NCI-H187 (cell line): ENCODE measurements at places on chromosomes 3 and 15.

DNA sequence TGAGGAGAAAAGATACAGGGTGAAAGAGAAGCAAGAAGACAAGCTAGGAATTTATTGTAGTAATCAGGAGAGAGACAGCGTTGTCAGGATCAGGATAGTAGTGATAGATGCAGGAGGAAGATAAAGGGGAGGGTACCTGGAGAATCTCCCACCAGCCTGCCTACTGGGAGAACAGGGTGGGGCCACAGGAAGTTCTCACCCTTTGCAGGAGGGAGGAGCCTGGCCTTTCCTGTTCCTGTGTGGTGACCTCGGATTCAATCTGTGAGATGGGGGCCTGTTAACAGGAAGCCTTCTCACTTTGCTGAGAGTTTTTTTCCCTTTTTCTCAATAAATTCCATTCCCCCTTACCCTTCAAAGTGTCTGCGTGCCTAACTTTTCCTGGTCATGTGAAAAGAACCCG, 37.6 kb downstream of the GMPS start:
- DNase-seq, result no peak

DNA sequence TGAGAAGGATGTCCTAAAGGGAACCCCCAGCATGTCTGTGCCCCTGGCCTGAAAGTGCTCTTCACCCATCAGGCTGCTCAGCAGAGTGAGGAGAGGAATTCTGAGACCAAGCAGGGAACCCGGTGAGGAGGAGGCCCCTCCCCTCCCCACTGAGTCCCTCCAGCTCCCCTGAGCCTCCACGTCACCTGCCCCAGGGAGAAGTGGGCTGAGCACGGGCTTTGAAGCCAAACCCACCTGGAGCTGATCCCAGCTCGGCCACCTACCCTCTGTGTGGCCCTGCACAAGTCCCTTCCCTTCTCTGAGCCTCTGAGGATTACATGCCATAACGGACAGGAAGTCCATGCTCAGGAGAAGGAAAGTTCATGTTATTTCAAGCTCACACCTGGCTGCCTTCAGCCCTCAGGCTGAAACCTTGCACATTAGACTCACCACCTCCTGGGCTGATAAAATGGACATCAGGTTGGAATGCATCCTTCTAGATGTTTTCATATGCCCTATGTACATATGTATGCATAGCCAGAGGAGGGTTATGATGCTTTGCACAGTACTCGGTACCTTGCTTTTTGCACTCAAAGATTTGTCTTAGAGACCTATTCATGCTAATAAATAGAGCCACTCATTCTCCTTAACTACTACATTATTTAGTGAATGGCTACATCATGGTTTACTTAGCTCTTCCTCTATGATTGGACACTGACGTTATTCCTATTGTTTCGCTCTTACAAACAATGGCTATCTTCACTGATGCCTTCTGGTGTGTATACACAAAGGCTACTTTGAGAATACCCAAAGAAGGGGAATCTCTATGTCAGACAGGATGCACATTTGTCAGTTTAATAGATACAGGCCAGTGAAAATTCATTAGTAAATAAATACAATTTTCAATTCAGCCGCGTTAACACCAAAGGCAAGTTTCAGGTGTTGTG, 31.6 kb upstream of the GATA2 start:
- DNase-seq, result no peak

DNA sequence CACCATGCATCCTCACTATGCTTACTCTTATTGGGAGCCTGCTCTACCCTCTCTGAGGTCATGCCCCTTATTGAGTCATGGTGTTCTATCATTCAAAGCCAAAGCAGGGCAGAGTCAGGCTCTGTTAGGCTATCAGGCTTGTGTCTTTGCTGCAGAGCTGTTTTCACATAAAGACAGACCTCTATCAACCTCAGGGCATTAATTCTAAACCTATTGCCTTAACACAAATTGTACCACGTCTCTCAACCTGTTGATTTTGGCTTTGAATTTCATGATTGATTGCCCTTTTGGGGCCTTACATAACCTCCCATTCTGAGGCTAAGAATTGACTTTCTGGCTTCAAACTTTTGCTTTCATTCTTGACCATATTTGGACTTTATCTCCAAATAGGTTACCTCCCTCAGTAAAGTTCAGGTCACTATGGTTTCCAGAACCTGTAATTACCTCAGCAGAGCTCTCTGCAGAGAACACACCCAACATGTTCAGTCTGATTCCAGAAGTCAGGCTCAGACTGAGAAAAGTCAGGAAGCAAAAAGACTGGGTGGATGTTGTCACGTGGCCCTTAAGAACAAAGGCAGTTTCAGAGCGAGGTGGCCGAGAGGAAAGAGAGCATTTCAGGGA, 221.4 kb upstream of the NANOGP8 start:
- DNase-seq, result no peak

GRCh38 chr3:188106006-188106405, 48.0 kb upstream of the LPP start:
- DNase-seq, result no peak

- DNase-seq, result no peak
Measured at GRCh38 chr15:88385078-88385700, 82.0 kb downstream of the MRPL46 start.

- DNase-seq, result no peak
Measured at GRCh38 chr3:132432639-132433038, 15.3 kb downstream of the DNAJC13 start.

- DNase-seq, result no peak
Measured at GRCh38 chr3:100310355-100310965, 24.1 kb upstream of the NIT2 start.

GRCh38 chr3:13022348-13023234, 50.6 kb downstream of the IQSEC1 start:
- DNase-seq, result no peak

DNA sequence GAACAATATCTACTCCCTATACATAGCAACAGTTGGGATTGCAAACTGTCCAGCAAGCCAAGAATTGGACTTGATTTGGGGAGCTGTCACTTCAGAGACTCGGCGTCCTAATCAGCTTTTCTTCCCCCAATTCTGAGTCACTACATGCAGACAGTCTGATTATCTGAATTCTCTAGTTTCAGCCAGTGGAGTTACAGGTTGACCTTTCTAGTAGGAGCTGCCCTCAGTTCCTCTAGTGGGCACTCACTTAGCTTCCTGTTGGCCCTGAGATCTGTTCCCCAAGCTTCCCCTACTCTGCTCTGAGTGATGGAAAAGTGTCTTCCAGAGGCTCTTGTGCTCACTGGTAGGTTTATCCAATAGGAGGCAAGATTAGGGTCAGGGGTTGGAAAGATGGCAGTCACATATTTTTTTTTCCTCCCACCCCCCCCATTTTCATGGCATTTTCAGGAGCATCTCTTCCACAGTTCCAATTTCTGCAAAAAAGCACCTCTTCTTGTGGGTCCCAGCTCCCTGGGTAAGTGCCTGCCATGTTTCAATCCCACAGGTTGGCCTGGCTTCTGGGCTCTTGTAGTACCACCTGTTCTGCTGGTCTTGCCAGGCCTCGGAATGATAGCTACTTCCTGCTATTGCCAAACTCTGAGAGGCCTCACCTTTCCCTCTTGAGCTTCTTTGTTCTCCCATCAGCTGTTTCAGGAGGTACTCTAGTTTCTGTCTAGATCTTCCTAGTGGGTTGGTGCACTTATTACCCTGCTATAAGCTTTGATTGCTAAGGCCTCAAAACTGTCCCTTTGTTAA, 182.2 kb downstream of the RAP2B start:
- no peak for DNase-seq

DNA sequence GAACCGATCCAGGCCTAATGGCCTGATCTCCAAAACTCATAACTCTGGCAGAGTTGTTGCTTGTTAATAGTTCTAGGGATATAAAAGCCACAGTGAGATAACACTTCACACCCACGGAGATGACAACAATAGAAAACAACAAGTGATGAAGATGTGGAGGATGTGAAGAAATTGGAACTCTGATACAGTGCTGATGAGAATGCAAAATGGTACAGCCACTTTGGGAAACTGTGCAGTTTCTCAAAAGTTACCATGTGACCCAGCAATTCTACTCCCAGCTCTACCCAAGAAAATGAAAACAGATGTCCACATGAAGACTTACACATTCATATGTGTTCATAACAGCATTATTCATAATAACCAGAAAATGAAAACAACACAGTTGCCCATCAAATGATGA, 3.8 kb downstream of the CMTM7 start:
- no peak for DNase-seq

DNA sequence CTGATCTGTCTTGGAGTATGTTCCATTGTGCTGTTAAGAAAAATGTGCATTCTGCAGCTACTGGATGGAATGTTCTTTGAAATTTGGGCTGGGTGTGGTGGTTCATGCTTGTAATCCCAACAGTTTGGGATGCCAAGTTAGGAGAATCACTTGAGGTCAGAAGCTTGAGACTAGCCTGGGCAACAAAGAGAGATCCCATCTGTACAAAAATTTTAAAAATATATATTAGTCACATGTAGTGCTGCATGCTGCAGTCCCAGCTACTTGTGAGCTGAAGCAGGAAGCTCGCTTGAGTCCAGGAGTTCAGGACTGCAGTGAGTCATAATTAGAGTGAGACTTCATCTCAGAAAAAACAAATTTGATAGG, 62.8 kb upstream of the PLSCR4 start:
- DNase-seq, result no peak

GRCh38 chr3:197173620-197174019, 124.8 kb downstream of the DLG1 start:
- DNase-seq, result no peak

DNA sequence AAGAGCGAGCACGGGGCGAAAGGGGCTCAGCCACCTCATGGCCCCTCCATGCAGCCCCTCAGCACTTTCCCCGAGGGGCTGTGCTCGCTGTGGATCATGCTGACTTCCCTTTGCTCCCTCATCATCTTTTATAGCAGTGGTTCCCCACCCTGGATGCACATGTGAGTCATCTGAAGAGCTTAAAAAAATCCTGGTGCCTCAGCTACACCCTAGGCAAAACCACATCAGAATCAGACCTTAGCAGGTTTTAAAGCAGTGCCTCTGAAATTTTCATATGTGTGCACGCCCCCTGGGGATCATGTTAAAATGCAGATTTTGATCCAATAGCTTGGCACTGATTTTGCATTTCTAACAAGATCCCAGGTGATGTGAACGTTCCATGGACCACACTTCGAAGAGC, 50.9 kb downstream of the FEM1B start:
- DNase-seq, result no peak

- no peak for DNase-seq
Measured at GRCh38 chr3:17135696-17136095, 250.9 kb downstream of the PLCL2 start.

GRCh38 chr3:126711121-126711760, 7.2 kb downstream of the CHCHD6 start:
- no peak for DNase-seq

DNA sequence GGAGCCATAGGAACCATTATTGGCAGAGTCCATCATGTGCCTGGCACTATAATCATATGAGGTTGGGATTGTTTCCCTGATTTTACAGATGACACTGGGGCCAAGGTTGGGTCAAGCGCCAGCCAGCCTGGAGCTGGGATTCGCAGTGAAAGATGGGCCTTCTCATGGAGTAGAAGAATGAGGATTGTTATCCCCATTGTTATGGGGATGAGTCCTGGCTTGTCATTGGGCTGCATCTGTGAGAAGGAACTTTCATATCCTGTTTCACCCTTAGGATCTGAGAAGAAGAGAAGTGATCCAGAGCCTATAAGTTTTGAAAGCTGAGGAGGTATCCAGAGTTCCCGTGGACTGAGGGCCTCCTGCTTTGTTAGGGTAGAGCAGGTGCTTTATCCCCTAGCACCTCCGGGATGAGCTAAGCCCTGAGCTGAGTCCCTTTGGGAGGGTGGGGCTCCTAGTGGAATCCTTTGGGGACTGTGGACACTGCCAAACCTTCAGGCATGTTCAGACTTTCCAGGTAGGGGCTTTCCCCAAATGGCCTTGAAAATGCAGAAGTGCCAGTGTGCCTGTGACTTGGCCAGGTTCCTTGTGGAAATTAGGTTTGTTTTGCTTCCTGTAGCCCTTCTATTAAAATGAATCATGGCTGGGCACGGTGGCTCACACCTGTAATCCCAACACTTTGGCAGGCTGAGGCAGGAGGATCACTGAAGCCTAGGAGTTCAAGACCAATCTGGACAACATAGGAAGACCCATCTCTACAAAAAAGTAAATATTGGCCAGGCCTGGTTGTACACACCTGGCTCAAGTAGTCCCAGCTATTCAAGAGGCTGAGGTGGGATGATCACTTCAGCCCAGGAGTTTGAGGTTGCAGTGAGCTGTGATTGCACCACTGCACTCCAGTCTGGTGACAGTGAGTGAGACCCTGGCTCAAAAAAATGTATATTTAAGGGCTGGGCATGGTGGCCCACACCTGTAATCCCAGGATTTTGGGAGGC, 30.2 kb upstream of the BSN start:
- no peak for DNase-seq

- DNase-seq, result no peak
Measured at GRCh38 chr3:103410231-103410630, 975.4 kb downstream of the ZPLD1 start.

DNA sequence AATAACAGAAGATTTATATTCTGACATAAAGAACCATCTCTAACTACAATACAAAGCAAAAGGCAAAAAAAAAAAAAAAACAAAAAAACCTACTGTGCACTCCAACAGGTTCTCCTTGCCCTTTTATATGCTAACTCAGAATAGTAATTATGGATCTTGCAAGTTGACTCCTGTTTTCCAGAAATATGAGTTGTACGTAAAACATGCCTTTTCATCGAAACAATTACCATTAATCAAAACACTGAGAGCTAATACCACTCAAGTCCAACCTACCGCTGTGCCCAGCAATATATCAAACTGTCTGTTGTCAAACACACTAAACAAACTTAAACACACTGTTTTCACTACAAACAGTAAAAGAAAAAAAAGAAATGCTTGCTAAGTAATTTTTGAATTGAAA, 389.8 kb downstream of the TBC1D5 start:
- no peak for DNase-seq
